ENCODE measurements at places on chromosomes 16 and 17.
A peak's percentile ranks its signal among the peaks of the same experiment; 100 is the strongest.

DNA sequence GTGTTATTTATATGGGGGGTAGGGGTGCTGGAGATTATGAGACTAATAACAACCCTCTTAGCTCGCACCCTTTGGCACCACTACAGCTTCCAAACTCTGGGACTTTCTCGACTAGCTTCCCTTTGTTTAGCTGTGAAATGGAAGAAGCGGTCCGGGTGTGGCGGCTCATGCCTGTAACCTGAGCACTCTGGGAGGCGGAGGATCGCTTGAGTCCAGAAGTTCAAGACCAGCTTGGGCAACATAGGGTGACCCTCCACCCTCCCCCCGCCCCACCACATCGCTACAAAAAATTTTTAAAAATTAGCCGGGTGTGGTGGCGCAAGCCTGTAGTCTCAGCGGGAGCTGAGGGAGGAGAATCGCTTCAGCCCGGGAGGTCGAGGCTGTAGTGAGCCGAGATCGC lies 814 bp upstream of the CDH3 start:
- DNase-seq, result no peak

GRCh38 chr16:84547546-84548061 lies 43.1 kb upstream of the MEAK7 start:
- DNase-seq, result no peak

GRCh38 chr16:55256412-55257016 lies 67.5 kb upstream of the IRX6 start:
- DNase-seq, result no peak

DNA sequence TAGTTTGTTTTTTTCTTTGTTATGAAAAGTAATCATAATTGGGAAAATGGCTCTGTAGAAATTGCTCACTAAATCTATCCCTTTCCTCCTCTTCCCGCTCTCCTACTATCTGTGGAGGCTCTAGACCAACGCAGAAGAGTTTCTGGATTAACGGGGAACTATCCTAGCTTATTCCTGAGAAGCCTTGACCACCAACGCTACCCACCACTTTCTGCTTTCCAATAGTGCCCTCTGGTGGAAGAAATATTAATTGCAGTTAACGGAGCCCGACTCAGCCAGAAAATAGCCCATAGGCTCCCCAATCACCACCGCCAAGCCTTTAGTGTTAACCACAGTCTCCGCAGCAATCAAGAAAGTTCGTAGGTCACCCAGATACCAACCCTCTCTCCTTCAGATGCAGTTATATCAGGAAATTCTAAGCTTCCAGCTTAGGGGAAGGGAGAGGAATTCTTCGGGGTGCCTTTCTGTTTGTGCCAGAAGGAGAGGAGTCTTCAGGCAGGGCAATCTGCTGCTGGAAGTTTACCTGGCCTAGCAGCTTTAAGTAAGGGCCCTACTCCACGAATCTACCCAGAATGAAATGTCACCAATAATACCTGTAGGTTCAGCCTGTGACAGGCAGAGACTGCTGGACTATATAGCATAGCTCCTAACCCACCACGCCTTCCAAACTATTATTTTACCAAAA lies 23.0 kb upstream of the NSRP1 start:
- peak; percentile 50 for DNase-seq

- DNase-seq, result no peak
Measured at GRCh38 chr17:51770027-51770759, 388.3 kb downstream of the CA10 start.

DNA sequence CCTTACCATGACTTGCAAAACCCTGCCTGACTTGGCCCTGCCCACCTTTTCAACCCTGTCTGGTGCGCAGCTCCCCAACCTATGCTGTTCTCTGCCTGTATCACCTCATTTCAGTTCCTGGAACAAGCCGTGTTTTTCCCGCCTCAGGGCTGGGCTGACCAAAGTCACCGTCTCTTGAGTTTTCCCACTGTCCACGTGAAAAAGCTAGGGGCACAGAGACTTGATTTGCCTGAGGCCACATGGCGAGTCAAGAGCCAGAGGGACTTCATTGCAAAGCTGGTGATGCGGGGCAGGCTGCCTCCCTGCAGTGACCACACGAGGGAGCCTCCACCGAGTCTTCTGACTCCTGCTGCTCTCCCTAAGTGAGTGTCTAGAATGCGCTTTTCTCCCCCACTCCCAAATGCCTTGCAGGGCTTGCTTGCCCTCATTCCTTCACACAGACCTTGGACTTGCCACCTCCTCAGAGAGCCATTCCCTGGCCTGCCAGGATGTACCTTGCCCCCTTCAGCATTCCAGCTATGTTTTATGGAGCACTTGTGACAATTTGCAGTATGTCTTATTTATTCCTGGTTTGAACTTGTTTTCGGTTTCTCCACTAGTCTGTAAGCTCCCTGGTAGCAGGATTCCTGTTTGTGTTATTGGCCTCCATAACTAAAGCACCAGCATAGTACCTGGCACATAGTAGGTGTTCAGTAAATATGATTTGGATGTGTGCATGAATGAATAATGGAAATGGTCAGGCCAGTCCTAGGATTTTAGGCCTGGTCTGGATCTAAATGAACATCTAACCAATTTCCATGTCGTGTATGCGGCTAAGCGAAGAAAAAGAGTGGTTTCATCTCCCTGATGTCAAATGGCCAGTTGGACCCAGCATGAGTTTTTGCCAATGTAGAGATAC lies 252.3 kb downstream of the SNX29 start:
- no peak for DNase-seq

DNA sequence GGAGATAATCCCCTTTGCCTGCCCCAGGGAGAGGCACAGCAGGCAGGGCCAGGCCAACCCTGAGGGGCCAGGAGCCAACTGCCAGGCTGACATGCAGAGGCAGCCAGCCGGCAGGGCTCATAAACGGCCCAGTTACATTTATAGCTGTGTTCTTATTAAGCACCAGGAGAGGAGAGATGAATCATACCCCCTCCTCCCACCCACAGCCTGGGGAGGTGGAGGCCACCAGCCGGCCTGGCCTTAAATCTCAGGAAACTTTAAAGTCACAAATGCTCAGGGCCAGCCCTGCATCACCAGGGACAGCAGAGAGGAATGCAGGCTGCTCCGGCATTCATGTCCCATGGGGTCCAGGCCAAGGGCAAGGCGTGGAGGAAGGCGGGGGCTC lies 177.2 kb downstream of the TMEM132E start:
- no peak for DNase-seq

GRCh38 chr16:28984619-28985135 lies at the start of gene LAT:
TSS of gene LAT (plus strand) at chr16:28985052. CDS start at chr16:28985418, 366 bp downstream.
- no peak for DNase-seq

DNA sequence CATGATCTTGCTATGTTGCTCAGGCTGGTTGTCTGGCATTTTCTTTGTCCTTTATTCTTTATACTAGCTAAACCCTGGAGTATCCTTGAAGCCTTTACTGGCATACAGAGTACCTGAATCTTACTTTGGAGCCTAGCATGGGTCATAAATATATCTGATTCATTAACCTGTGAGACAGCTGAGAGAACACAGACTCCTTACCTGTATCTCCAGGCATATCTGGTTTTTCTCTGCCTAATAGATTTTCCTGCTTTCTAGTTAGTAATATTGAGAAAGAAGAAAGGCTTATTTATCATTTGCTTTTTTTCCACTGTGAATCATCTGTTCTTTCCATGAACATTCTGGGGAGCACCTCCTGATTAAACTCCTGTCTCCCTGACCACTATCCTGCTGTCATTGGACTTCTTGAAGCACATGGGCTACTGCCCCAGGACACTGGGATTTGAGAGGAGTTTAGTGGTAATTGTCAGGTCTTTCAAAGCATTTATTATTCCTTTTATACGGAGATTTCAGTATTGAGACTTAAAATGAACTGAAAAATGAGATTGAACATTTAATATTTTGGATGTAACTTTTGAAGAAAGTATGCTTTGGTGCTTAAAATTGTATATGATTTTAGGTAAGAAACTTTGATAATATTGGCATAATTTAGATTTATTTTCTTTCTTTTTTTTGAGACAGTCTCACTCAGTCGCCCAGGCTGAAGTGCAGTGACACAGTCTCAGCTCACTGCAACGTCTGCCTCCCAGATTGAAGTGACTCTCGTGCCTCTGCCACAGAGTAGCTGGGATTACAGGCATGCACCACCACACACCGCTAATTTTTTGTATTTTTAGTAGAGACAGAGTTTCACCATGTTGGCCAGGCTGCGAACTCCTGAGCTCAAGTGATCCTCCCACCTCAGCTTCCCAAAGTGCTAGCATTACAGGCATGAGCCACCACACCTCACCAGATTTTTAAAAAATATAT lies 8.6 kb downstream of the PDP2 start:
- DNase-seq, result no peak

DNA sequence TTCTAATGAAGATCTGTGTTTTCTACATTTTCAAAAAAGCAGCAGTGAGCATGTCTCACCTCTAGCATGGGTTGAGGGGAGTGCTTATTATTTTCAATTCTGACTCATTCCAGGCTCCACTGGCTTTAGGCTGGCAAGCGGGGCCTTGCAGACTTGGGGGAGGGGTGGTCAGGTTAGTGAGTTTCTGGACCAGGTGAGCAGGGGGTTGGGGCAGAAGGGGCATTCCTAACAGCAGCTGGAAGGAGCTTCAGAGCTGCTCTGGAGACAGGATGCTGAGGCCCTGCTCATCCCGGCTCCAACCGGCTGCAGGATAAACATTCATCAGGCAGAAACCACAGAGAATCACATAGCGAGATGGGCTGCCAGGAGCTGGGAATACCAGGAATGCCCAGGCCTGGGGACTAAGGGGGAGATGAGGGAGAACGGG lies 10.5 kb upstream of the KRT19 start:
- no peak for DNase-seq

- DNase-seq, result peak; percentile 87
Measured at GRCh38 chr16:2905241-2905987, 6.3 kb upstream of the FLYWCH1 start.

GRCh38 chr17:42748202-42748907 lies 3.5 kb upstream of the EZH1 start:
- no peak for DNase-seq

DNA sequence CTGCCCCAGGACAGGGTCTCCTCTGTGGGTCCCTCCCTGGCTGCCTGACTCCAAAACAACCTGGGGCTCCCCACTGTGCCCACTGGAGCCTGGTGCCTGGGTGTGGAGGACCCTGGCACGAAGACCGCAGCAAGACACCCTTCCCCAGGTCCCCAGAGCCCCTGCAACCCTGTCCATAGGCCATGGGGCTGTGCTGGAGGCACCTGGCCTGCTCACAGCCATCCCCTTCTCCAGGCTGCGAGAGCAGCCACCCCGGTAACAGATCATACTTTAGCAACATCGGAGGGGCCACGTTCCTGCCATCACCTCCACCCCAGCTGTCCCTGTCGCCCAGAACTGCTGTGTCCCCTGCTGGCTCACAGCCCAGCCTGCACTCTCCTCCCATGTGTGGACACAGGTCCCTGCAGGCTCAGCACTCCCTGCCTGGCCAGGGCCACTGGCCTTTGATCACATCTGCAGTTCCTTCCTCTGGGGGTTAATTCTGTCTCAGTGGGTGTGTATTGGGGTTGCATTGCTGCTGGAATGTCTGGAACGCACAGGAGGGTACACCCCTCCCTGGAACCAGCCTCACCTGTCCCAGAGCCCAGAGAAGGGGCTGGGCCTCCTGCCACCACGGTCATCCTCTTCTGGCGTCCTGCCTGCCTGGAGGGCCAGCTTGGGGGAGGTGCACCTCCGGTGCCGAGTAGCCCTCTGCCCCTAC lies 12.2 kb downstream of the PPL start:
- DNase-seq, result no peak

- peak; percentile 96 for DNase-seq
Measured at GRCh38 chr17:75940727-75941441, at the start of gene FBF1. TSS of gene FBF1 (minus strand) at chr17:75941042. CDS start at chr17:75938149, 2,893 bp downstream.

DNA sequence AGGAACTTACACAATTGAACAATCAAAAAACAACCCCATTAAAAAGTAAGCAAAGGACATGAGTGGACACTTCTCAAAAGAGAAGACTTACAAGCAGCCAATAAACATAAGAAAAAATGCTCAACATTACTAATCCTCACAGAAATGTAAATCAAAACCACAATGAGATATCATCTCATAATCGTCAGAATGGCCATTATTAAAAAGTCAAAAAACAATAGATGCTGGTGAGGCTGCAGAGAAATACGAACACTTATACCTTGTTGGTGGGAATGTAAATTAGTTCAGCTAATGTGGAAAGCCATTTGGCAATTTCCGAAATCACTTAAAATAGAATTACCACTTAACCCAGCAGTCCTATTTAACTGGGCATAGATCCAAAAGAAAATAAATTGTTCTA lies 301.9 kb upstream of the KCNJ16 start:
- no peak for DNase-seq

DNA sequence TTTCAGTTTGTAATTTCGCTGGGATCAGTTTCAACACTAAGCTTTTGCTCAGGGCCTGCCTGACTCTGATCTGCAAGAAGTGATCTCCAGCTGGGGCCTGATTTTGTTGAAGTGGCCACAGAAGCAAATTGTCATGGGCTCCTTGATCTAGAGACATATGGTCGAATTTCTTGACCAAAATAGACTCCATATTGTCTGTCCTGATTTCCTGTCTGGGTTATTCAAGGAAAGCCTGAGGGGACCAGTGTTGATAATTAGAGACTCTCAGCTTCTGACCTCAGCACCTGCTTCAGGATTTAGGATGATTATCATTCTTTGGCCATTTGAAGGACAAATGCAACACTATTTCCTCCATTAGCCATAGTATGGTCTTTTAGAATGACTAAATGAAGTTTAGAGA lies 48.9 kb upstream of the MSI2 start:
- DNase-seq, result no peak

- no peak for DNase-seq
Measured at GRCh38 chr17:57555636-57556175, 189.4 kb downstream of the CCDC182 start.

DNA sequence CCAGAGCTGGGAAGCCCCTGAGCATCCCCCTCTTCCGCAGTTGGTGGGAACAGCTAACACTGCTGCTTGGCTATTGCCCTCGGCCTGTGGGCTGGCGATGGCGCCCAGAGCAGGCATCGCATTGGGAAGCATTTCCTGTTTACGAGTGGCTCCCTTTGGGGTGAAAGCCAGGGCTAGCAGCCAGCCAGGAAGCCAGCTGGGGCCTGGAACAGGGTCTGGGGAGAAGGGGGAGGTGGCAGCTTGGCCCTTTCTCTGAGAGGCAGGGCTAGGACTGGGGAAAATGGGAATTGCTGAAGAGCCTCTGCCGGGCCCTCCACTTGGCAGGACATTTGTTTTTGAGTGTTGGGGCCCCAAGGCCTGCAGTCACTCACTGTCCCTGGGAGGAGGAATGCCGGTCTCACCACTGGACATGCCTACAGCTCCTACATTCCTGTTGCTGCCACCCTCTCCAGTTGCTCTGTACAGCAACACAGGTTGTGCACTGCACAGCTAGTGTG lies 2.4 kb upstream of the MTSS2 start:
- no peak for DNase-seq

GRCh38 chr16:27455700-27456099 lies 53.7 kb downstream of the IL21R start:
- no peak for DNase-seq

- no peak for DNase-seq
Measured at GRCh38 chr17:74118504-74118903, 85.0 kb upstream of the RPL38 start.
